ENCODE measurements at places on chromosomes 1 and 21. TPM values are rescaled to one million over a fixed set of nuclear protein-coding genes. Genes with fewer than 3 reads are reported as not detected.

BTBD8 gene
- total RNA-seq = 6.7 TPM

IPO9 gene
- 24.6 TPM for total RNA-seq

RABIF gene
- total RNA-seq = 4.2 TPM

TPRG1L gene
- 35.1 TPM for total RNA-seq

ANKRD65 gene
- 4.2 TPM for total RNA-seq

DCST1 gene
- not detected for total RNA-seq

LRRC38 gene
- not detected for total RNA-seq

TGFB2 gene
- 9.9 TPM for total RNA-seq

SYT14 gene
- 8.1 TPM for total RNA-seq

LYPD8 gene
- not detected for total RNA-seq

PLEKHA6 gene
- total RNA-seq = 2.3 TPM

KIF2C gene
- total RNA-seq = 2.2 TPM

LCE1B gene
- not detected for total RNA-seq

TARDBP gene
- total RNA-seq = 126 TPM

OLFML2B gene
- 7.1 TPM for total RNA-seq
